T follicular helper cell (primary cell): ENCODE measurements at places on chromosomes 1 and 21.

DNA sequence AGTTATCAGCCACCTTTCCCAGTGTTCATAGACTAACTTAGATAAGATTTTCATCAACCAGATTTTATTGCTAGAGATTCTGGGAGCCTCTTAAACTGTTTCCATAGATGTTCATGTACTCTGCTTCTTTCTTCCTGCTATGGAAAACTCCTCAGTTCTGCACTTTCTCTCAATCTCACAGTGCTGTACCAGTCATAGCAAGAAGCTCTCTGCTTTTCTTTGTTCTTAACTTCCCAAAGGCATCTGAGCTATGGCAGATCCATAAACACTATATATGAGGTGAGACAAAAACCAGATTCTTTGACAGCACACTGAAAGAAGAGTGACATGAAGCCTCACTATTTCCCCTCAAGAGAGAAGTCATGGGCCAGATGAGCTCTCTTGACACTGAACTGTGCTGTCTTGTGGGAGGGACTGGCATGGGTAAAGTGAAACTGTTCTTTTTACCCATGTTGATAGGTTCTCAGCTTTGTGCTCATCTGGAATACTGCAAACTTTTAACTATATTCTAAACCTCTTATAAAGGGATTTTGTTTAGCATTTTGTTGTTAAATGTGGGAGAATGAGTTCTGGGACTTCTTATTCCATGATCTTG lies 64.2 kb upstream of the LYPLAL1 start:
- DNase-seq = no peak

DNA sequence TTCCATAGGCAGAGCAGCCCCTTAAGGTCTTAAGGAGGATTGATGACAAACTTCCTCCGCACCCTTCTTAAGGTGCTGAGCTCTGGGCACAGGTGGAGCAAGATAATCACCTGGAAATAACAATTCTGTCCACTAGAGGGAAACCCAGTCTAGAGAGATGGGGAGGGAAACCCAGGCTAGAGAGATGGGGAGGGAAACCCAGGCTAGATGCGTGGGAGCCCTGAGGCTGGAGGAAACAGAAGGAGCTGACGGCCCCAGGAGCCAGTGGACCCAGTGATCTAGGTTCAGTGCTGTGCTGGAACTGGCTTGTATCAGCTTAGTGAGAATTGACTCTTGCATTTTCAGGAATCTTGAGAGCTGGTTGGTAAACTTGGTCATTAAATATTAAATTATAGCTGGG lies 17.8 kb upstream of the MYCL start:
- no peak for DNase-seq

GRCh38 chr1:55039342-55040082 lies at the start of gene PCSK9:
PCSK9 (plus strand) TSS chr1:55039548; CDS start chr1:55039838, 290 bp downstream.
- DNase-seq = no peak

- DNase-seq = no peak
Observed at GRCh38 chr1:224540535-224540934, 75.6 kb upstream of the CNIH3 start.

- DNase-seq = no peak
Observed at GRCh38 chr21:40099809-40100208, 232.6 kb downstream of the PCP4 start.

DNA sequence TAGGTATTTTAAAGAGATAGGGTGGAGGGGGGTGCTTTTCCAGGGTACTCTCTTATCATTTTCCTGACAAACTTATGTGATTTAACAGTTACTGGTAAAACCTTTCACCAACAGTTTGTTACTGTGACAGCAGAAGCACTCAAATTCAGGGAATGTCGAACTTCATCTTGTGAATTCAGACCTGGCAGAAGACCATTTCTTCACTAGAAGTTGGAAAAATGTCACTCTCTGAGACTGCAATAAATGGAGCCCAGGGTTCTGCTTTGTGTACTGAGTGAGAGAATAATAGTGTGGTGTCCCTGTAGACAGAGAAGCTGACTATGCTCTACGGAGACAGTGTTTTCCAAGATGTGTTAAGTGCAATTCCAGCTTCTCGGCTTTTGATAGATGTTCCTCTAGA lies 200.2 kb downstream of the ST6GALNAC3 start:
- DNase-seq = no peak

GRCh38 chr1:38500891-38501290 lies 358.7 kb downstream of the RRAGC start:
- DNase-seq = no peak

DNA sequence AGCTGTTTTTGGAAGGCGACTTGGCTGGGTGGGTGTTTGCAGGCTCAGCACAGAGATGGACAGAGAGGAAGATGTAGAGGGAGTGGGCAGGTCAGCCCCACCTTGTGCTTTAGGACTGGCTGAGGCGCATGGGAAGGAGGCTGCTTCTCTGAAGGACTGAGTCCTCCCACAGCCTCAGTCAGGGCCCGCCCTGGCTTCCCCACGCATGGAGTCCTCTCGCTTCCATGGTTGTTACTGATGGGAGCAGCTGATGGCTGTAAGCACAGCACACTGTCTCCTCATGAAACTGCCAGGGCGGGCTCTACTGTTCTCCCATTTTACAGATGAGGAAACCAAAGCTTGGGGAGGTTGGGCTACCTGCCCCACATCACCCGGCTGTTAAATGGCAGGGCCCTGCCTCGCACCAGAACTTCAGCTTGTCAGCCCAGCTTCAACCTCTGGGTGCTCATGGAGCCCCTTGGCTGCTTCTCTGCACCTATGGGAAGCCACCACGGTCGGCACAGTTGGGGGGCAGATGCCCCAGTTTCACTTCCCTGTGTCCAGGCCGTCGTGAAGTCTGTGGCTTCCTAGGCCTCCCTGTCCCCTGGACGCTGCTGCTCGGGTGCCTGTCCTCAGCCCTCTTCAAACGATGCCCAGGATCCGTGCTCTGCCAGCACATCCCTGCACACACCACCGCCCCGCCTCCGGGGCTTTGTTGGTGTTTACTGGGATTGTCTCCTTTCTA lies 2.4 kb downstream of the TMEM201 start:
- no peak for DNase-seq

DNA sequence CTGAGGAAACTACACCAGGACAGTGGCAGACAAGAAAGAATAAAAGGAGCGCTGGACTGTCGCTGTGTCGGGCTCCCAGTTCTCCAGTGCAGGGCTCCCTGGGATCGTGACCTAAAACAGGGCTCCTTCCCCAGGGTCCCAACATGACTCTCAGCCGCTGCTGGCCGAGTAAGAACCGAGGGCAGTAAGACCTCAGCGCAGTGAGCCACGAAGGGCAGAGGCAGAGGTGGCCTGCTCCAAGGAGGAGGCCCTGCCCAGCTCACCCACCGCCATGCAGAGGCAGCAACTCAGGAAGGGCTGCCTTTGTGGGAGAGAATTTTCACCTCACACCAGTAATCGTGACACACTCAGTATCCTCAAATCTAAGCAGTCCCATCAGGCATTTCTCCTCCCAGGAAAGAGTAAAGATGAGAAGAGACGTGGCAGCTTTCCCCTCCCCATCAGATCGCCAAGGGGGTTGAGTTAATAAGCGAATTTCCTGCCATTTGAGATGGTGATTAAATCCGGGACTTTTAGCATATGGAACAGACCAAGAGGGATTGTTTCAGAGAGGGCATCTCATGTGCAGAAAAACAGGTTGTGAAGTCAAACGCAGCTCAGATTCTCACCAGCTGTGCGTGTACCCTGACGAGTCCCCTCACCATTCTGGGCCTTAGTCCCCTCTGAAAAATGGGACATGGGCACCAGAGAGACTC lies 19.8 kb upstream of the ARTN start:
- DNase-seq = no peak

DNA sequence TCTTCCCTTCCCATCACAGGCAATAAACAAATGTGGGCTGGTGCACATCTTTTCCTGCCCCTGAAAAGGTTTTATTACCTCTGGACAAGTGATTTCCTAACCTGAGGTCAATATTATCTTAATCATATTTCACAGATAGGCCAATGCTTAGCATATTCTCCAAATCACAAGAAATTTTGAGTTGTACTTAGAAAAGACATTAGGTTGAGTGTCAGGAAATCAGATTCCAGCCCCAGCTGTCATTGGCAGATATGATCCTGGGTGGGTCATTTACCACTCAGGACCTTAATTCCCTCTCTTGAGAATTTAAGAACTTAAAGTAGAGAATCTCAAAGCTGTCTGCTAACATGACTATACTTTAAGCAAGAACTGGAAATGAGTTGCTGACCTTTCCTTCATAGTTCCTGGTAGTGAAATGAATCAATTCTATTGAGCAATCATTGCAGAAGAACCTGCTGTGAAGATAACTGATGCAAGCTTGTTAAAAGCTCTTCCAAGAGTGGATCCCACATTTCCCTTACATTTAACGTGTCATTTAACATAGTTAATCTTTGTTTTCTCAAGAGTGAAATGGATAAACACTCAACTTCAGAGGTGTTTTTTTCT lies 46.4 kb upstream of the CR2 start:
- no peak for DNase-seq

DNA sequence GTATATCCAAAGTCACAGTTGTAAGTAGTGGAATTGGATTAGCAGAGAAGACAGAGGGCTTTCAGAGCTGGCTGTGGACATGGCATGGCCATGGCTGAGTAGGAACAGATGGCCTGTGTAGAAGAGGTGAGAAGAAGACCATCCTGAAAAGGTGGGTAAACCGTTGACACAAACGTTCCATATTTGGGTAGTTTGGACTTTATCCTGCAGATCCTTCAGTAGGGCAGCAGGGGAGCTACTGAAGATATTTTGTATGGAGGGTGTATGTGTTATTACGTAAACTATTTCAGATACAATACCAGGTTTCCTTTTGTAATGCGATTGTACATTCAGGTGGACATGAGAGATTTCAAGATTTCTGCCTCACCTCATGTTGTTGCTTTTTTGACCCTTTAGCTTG lies 1.6 kb downstream of the UTP11 start:
- DNase-seq = no peak

GRCh38 chr1:182143825-182144645 lies 82.5 kb upstream of the ZNF648 start:
- no peak for DNase-seq

GRCh38 chr1:94486990-94487389 lies 54.6 kb downstream of the F3 start:
- no peak for DNase-seq

GRCh38 chr1:34113887-34114286 lies 51.1 kb downstream of the CSMD2 start:
- DNase-seq = no peak

DNA sequence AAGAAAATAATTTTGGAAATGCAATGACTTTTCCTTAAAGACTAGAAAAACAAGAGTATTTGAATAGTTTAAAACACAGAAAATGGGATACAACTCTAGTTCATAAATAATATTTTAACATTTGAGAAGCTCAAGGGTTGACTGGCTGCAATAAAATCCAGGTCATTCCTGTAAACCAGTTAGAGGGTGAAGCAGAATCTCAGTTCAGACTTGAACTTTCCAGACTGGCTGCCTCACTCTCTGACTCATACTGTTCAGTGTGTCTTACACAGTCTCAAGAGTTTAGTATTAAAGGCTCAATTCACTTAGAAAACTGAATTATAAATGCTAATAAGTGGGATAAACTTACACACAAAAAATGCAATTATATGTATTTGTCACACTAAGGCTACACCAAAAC lies 89.9 kb downstream of the RAVER2 start:
- no peak for DNase-seq

DNA sequence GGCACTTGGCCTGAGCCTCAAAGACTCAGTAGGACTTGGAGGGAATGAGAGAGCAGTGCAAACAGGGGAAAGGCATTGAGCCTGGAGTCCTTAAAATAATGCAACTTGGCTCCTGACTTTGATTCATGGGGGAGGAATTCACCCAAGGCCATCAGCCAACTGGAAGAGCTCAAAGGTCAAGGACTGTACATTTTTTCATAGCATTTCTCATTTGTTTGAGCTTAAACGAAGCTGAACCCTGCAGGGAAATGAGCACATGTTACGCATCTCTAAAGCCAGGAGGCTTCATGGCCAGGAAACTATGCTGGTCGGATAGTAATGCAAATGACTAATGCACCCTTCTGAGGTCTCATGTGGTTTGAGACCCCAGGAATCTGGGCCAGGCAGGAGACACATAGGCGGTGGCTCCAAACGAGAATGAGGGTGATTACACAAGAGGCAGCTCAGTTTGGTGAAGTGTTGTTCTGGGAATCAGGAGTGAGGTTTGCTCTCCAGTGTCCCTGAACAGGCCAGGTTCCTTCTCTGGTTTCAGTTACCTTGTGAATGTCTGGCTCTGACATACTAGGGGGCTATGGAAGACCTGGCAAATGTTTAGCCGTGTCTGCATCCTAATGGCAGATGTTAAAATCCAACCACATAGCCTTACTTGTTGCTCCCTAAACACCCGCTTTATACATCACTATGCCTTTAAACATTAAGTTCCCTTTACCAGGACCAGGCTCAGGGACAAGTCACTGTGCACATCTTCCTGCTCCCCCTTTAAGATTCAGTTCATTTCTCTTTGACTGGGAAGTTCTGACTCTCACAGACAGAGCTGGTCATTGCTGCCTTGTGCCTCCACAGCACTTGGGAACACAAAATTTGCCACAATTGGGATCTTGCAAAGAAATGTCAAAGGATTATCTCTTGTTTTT lies 503.9 kb upstream of the USP24 start:
- no peak for DNase-seq

- no peak for DNase-seq
Observed at GRCh38 chr1:6578624-6579373, 995 bp upstream of the ZBTB48 start.

- DNase-seq = peak; percentile 70
Observed at GRCh38 chr1:167518331-167518700, at the start of gene CD247. CD247 (minus strand) TSS chr1:167518529; CDS start chr1:167518465, 64 bp downstream.

- peak; percentile 28 for DNase-seq
Observed at GRCh38 chr1:87335175-87335884, 6.7 kb downstream of the LMO4 start.

DNA sequence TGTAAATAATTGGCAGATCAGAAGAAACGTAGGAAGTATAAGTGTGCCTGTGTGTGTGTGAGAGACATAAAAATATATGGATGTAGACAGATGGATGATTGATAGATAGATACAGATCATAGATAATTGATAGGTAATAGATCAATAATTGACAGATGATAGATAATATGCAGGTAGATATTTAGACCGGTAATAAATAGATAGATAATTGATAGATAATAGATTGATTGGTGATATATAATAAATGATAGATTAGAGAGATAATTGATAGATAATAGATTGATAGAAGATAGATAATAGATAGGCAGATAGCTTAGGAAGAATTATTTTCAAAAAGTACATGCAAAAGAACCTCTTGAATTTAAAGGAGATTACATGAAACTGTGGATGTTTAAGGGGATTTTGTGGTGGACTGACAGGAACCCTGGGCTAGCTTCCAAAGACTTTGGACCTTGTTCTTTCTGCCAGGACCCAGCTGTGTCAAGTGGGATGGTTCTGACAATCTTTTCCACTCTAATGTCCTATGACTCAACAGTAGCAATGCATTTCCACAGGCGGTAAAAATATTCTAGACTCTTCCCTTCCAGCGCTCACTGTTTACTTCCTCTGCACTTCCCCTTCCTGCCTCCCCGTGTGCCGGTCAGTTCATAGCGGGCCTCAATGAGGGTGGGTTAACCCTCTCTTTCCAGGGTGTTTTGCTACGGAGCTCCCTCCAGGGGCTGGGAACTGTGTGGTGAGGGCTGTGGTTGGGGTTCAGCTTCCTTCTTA lies 39.4 kb downstream of the KCNJ15 start:
- DNase-seq = no peak

- no peak for DNase-seq
Observed at GRCh38 chr21:43812957-43813655, 23.7 kb downstream of the RRP1 start.

GRCh38 chr1:236502972-236503639 lies 20.7 kb upstream of the LGALS8 start:
- no peak for DNase-seq

GRCh38 chr1:178224358-178224757 lies 130.5 kb downstream of the RASAL2 start:
- no peak for DNase-seq

GRCh38 chr21:33115631-33116510 lies 45.9 kb downstream of the OLIG1 start:
- no peak for DNase-seq

GRCh38 chr1:7299994-7300393 lies 471.1 kb upstream of the VAMP3 start:
- DNase-seq = no peak
